Inflammatory macrophage treated with lipopolysaccharide for 1 hour (primary cell): ENCODE measurements at places on chromosomes 2 and 18.

- no peak for DNase-seq
These were observed 36.9 kb downstream of the FAM168B start for GRCh38 chr2:131056204-131056931.

DNA sequence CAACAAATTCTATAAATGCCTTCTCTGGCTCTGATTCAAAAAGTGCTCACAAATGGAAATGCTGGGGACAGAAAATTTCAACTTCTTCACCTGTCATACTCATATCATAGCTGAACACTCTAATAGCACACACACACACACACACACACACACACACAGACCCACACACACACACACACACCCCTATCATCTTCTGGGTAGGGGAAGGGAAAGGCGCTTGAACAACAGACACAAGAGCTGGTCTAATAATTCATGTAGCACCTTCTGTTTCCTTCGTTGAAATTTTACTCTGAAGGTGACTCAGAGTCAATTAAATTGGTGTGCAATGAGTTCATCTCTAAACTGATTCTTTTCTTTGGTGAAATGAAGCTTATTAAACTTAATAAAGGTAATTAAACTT lies 32.9 kb downstream of the CD28 start:
- no peak for DNase-seq

DNA sequence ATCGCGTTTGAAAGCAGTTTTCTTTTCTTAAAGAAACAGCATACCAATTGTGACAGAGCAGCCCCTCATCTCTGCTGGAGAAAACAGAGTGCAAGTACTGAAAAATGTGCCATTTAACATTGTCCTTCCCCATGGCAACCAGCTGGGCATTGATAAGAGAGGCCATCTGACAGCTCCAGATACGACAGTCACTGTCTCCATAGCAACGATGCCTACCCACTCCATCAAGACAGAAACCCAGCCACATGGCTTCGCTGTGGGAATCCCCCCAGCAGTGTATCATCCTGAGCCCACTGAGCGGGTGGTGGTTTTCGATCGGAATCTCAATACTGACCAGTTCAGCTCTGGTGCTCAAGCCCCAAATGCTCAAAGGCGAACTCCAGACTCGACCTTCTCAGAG lies 9.5 kb downstream of the GRHL1 start:
- no peak for DNase-seq

- DNase-seq = no peak
These were observed 22.5 kb upstream of the SULT1C2 start for GRCh38 chr2:108266218-108266617.

DNA sequence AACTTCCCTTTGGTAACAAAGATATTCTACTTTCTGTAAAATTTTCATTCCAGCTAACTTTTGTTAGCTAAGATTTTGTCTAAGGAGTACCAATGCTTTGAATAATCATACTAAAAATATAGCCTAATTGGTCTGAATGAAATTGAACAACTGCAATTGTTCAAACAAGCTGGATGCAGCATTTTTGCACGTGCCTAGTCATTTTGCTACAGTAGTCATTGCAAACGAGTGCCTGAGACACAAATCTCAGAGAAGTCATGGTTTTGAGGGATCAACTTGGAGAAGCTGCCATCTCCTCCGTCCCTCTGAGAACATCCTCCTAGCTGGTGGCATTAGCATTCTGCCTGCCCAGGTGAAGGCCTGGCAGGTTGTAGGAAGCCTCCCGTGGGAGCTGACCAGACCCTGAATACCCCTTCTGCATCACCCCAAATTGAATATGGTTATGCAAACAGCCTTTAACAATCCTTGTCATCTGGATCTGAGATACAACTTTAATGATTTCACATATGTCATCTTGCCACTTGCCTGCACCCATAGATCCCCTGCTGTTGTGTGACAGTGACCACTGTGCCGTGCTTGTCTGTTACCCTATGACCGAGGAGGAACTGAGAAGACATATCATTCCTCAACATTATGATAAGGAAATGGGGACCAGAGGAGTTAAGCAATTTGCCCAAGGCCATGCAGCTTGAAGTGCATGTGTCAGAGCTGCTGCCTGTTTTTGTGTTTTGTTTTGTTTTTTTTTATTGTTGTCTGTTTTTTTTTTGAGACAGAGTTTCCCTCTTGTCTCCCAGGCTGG lies 29.1 kb upstream of the MGAT4A start:
- DNase-seq = peak; percentile 40

- no peak for DNase-seq
These were observed 6.5 kb downstream of the DIPK1C start for GRCh38 chr18:74450626-74451025.

GRCh38 chr2:72457801-72458516 lies 310.3 kb upstream of the CYP26B1 start:
- no peak for DNase-seq

DNA sequence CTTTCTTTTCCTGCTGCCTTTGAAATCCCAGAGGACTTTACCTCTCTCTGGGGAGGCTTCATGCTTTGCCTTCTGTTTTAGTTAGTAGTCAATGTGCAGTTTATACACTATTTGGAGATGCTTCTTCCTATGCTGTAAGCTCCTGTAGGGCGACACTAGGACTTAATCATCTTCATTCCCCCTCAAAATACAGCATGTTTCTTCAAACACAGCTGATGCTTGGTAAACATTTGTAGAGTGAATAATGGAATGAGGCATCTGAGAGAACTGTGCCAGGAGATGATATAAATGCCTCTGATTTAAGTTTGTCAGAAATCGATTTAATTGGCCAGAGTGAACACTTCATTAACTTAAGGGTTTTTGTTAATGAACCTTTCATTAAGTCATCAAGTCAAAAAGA lies 43.4 kb downstream of the LHCGR start:
- DNase-seq = no peak

DNA sequence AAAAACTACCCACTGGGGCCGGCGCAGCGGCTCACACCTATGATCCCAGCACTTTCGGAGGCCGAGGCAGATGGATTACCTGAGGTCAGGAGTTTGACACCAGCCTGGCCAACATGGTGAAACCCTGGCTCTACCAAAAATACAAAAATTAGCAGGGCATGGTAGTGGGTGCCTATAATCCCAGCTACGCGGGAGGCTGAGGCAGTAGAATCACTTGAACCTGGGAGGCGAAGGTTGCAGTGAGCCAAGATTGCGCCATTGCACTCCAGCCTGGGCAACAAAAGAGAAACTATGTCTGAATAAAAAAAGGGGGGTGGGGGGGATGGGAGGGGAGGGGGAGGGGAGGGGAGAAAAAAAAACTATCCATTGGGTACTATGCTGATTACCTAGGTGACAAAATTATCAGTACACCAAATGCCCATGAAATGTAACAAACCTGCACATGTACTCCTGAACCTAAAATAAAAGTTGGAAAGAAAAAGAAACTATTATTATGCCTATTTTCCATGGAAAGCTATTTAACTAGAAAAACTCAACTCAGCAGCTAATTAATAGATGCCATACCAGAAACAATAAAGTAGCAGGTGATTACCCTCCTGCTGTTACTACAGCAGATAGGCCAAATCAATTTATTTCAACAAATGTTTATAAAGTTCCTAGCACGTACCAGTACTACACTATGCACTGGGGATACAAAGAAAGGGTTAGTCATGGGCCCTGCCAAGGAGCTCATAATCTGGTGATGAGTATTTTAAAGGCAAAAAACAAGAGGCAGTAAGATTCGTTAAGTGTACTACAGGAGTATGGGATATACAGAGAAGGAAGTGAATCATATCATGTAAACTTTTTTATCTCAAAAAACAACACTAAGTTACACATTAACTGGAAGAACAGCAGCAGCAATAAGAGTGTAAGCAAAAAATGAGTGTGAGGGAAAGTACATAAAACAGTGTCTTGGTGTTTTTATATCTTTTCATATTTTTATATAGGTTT lies 112.8 kb upstream of the SLC39A10 start:
- DNase-seq = no peak

DNA sequence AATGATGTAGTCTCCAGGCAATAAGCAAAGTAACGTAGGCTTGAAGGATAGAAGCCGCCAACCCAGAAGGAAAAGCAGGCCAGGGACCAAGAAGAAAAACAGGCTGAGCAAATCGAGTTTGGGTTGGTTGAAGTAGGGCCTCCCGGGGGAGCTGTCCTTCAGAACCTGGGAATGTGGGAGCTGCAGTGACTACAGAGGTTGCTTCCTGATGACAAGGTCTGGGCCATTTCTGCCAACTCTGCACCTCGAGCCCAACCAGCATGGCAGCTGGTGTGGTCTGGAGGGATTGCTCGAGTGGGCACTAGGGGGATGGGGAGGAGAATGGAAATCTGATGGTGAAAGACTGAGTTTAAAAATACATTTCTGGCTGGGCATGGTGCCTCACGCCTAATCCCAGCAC lies 14.1 kb downstream of the ACMSD start:
- DNase-seq = no peak

GRCh38 chr2:134866498-134867099 lies 28.2 kb downstream of the ACMSD start:
- DNase-seq = no peak

DNA sequence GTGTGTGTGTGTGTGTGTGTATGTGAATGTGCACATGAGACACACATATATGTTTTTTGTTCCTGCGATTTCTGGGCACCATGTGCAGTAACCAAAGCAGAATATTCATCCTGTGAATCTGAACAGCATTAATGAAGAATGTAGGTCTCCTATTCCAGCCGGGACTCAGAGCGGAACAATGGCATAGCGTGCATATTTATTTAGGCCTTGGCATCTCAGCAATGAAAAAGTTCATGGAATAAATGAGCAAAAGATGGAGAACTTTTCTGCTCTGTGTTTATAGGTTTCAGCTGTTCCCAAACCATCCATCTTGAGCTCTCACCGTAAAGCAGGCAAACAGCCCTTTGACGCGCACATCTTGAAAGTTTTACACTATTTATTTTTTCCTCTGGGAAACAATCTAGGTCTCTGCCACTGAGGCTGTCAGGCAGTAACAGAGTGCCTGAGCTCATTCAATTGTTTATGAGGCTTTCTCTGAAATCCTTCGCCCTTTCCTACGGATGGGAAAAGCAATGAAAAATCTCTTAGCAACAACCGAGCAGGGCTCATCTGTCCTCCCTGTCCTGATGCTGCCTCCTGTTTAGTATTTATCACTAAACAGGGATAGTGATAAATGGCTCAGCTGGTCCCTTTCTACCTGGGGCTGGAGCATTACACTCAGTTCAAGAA lies 146.2 kb upstream of the MSH6 start:
- no peak for DNase-seq

DNA sequence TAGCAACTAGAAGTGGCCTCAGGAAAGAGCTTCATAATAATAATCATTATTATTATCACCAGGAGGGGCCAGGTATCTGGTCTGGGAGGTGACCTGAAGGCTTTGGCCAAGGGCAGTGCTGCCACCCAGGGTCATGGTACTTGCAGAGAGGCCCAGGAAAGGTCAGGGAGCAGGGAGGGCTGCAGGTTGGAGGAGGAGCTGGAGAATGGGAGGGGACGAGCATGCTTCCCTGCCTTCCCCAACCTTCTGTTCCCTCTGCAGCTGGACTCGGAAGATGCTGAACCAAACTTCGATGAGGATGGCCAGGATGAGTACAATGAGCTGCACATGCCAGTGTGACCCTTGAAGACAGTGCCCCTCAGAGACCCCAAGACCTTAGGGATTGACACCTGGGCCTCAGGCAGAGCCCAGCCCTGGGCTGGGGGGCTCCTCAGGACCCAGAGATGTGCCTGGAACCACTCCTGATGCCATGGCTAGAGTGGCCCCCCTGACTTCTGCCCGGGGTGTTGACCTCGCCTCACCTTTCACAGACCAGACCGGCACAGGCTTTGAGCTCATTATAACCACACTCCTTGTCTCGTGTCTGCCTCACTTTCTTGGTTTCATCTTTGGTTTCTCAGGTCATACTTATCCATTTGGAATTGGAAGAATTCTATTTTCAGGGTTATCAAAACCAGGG lies 14.1 kb downstream of the SLC4A3 start:
- DNase-seq = no peak

- no peak for DNase-seq
These were observed 41.6 kb downstream of the ACKR3 start for GRCh38 chr2:236610991-236611821.

DNA sequence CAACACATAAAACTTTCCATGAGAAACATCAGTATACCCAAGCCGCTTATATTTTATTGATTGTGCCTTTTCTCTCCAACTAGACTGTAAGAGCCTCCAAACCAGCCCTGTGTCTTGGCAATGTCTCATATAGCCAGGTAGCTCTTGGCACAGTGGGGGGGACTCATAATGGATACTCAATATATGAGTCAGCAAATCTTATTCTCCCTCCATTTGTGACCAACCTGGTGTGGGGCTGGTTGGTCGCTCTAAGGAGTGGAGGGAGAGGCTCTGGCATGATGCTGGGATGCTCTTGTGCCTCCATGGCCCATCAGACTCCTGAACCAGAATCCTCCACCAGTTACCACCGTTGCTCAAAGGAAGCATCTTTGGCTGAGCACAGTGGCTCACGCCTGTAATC lies 32.0 kb downstream of the EFR3B start:
- no peak for DNase-seq

DNA sequence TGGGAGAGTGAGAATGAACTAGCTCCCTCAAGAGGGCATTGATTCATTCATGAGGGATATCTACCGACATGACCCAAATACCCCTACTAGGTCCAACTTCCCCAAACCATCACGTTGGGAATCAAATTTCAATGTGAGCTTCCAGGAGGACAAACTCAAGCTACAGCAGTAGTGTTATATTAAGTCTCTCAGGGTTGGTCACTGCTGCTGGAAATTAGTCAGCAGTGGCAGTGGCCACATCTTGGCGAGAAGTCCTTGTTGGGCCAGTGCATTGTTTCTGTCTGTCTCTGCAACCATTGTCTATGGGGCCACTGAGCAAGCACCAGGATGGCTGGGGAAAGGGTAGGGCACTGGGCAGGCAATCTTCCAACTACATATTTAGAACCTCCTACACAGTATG lies 47.5 kb downstream of the THUMPD2 start:
- DNase-seq = no peak

DNA sequence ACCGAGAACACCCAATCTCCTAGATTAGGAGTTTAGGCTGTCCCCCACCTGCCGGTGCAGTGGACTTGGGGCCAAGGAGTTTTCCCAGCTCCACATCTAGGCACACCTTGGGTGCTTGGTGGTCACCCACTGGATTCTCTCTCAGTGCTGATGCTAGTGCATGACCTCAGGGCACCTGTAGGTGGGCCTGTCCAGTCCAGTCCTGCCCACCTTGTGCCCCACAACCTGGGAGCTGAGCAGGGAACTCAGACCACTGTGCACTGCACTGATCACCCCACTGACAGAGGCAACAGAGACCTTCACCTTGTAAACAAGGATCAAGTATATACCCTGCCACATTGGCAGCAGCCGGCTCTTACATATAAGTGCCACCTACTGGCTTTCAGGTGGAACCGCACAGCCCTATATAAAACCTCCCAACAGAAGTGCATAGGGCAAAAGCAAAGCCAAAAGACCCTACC lies 12.7 kb upstream of the CDH19 start:
- DNase-seq = no peak

GRCh38 chr2:21356086-21356856 lies 232.5 kb downstream of the TDRD15 start:
- no peak for DNase-seq

GRCh38 chr18:3879114-3879835 lies 429.3 kb downstream of the TGIF1 start:
- DNase-seq = no peak

- peak; percentile 75 for DNase-seq
These were observed 60.1 kb upstream of the PAX3 start for GRCh38 chr2:222358876-222359275.

- DNase-seq = no peak
These were observed 437.4 kb downstream of the EPHA4 start for GRCh38 chr2:221134718-221135117.
